Stimulated activated CD8-positive, alpha-beta memory T cell treated with anti-CD3 and anti-CD28 coated beads, Interleukin-4, amount 100 ng/mL, for 48 hours (primary cell): ENCODE measurements at places on chromosomes 4 and X.
A peak's percentile ranks its signal among the peaks of the same experiment; 100 is the strongest.

DNA sequence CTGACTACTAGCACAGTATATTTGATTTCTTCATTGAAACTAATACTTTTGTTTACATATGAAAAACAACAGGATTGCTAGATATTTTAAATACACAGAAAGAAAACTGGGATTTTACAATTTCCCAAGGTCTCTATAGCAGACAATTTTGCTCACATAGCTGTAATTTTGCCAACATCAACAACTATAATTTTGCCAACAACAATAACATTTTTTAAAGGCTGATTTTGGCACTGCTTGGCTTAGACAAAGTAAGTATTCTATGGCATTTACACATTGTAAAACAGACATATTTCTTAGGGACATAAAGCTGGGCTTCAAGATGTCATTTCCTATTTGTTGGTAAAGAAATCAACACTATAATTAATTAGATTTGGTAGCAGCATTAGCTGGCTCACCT is 922.1 kb downstream of the RAB28 start:
- no peak for DNase-seq

GRCh38 chr4:21177871-21178270 is 477.6 kb downstream of the PACRGL start:
- no peak for DNase-seq

GRCh38 chr4:150063128-150063527 is 15.1 kb upstream of the DCLK2 start:
- no peak for DNase-seq

GRCh38 chrX:10172877-10173276 is 16.1 kb downstream of the CLCN4 start:
- DNase-seq: no peak

GRCh38 chr4:182380771-182381181 is 137.6 kb downstream of the TENM3 start:
- no peak for DNase-seq

DNA sequence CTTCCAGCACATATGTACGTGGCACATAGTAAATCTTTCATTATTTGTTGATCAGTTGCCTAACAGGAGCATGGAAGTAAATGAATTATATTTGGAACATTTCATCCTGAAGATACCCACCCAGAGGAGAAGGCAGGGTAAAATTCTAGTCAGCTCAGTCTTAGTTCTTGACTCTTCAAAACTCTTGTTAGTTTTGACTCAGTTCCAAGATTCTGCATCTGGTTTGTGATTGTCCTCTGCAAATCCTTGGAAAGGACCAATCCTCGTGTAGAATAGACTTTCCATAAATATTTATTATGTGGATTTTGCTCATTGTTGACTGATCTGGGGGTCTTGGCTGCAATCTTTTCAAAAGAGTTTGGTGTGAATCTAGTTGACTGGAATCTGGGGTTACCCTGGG is 257.5 kb upstream of the FAT1 start:
- no peak for DNase-seq

DNA sequence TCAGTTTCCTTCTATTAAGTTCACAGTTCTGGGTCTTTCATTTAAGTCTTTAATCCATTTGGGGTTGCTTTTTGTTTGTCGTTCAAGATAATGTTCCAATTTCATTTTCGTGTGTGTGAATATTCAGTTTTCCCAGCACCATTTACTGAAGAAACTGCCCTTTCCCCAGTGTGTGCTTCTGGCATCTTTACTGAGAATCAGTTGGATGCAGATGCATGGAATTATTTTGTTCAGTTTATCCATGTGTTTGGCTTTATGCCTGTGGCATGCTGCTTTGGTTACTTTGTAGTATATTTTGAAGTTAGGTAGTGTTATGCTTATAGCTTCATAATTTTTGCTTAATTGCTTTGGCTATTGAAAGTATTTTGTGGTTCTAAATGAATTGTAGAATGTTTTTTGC is 163.8 kb upstream of the HDX start:
- no peak for DNase-seq

DNA sequence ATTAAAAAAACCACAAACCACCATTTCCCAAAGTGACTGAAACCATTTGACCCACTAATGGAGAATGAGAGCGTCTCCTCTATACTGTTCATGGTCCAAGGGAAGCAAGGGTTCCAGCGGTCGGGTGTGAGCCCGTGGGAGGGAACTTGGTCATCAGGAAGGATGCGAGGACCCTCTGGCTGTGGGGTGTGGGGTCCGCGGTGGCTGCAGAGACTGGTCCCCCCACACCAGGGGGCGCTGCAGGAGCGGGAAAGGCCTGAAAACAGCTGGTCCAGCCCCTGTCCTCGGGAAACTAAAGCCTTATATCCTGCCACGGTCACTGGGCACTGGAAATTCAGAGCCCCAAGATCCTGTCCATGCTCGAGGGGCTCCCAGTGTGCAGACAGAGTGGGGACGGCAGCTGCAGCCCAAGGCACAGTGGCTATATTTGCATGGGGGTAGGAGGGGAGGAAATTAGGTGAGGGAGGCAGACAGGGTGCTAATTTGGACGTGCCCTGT is 4.3 kb downstream of the BLOC1S4 start:
- DNase-seq: peak; percentile 95

DNA sequence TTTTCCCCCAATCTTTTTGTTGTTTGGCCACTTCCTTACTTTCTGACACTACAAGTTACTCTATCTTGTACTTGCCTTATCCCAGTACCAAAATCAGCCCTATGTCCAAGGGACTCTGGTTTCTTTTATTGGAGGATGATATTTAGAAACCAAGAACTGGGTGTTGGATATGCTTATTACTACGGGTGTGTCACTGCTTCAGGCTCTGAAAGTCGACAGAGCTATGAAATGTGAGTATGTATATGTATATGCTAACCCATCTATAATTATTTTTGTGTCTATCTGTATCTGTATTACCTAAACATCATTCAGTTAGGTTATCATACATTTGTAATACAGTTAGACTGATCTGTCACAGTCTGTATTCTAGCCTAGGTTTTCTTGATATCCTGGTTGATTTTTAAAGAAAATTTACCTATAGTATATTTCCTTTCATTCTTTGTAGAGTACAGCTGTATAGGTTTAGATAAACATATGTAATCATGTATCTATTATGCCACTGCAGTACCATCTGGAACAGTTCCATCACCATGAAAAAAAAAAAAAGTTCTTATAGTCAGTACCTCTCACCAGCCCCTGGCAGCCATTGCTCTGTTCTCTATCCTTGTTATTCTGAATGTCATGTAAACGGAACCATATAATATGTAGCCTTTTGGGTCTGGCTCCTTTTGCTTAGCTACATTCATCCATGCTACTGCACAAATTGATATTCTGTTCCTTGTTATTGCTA is 18.1 kb downstream of the SEC24B start:
- DNase-seq: no peak

GRCh38 chr4:146114066-146114465 is 61.5 kb upstream of the LSM6 start:
- DNase-seq: no peak

DNA sequence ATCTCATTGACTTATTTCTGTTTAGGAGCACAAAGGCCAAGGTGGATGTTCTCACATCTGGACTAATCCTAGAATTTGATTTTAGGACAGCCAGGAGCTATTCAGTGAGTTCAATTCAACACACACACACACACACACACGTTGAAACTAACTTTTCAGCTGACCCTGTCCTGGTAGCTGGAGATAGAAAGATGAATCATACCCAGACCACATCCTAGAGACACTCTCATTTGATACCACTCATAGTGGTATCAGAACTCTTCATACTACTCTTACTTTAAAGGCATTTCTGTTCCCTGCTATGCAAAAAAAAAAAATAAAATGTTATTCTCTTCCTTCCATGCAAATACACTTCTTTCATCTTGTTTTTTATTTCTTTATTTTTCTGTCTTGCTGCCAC is 36.7 kb downstream of the KLF8 start:
- no peak for DNase-seq

GRCh38 chrX:69019073-69019890 is 146.0 kb downstream of the PJA1 start:
- DNase-seq: no peak

- DNase-seq: no peak
Measured at GRCh38 chr4:119861731-119862130, 204.9 kb downstream of the MAD2L1 start.
